Stomach (tissue), 19 donors: ENCODE measurements at places on chromosomes 13 and 19.
A peak's percentile ranks its signal among the peaks of the same experiment; 100 is the strongest.

DNA sequence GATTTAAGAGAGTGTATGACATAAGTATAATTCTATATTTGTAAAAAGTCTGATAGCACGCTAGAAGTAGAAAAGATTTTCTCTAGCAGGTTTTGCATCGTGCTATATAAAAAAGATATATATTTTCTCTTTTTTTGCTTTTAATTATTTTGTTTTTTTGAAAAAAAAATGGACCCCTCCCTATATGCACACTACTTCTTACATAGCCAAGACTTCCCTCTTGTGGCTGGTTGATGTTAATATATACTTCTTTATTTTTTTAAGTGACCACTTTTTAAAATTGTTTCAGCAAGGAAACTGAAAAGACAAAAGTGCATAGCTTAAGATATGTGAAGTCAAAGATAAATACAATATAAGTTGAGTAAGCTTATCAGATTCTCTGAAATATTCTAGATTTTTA lies 1202.8 kb downstream of the DIAPH3 start:
- DNase-seq, result no peak

GRCh38 chr19:52527956-52528351 lies 486 bp downstream of the ZNF808 start:
- peak; percentile 53 for DNase-seq

DNA sequence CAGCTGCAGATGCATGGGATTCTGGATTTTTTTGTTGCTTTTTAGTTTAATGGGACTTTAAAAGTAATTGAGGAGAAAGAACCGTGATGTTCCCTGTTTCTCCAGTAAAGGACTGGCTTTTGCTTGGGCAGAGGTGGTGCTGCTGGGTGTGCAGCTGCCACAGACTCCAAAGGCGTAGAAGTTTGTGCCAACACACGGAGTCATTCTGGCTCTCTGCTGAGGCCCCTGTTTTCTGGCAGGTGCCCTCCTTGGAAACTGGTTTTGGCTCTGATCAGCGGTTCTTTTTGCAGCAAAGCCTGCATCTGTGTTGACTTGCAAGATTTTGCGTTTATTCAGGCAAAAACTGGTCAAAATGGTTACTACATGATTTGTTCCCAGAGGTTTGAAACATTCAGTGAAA lies 16.0 kb upstream of the QTRT1 start:
- DNase-seq, result no peak

- no peak for DNase-seq
Observed at GRCh38 chr19:13526552-13526951, 20.3 kb upstream of the CACNA1A start.

DNA sequence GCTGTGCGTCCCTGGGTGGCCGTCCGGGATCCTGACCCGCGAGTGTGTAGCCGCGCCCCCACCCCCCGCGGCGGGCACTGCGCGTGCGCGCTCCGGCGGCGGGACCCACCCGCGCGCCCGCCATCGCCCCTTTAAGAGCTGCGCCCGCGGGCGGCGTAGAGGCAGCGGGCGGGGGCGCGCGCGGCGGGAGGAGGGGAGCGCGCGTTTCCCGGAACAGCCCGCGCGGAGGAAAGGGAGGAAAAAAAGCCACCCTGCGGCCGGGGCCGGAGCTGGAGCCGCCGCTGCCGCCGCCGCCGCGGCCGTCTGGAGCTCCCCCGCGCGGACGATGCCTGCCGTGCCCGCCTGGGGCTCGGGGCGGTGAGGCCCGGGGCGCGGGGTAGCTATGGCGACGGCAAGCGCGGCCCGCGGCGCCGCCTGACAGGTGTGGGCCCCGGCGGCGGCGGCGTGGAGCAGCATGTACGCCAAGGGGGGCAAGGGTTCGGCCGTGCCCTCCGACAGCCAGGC lies at the start of gene SSBP4:
Gene SSBP4 (plus strand): TSS at position 204 of the 504 bp plus-strand sequence. CDS start 251 bp downstream, at position 455.
- DNase-seq, result peak; percentile 93

GRCh38 chr13:29503041-29503837 lies 92.2 kb downstream of the SLC7A1 start:
- peak; percentile 47 for DNase-seq

GRCh38 chr13:110525328-110526319 lies 35.9 kb downstream of the RAB20 start:
- DNase-seq, result no peak

DNA sequence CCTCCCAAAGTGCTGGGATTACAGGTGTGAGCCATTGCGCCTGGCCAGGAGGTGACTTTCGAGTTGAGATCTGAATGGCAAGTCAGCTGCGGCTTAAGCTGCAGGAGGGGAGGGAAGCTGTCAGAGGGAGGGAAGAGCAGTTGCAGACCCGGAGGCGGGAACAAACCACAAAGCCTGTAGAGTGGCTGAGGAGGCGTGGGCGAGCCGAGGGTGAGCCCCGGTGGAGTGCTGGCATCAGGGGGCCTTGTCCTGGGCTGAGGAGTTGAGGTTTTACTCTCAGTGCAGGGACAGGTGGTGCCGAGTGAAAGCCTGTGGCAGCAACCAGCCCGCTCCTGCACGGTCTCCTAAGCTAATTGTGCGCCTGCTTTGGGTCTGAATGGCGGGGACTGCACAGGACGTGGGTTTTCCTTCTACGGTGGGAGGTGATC lies 24.2 kb downstream of the PPP1R37 start:
- no peak for DNase-seq

DNA sequence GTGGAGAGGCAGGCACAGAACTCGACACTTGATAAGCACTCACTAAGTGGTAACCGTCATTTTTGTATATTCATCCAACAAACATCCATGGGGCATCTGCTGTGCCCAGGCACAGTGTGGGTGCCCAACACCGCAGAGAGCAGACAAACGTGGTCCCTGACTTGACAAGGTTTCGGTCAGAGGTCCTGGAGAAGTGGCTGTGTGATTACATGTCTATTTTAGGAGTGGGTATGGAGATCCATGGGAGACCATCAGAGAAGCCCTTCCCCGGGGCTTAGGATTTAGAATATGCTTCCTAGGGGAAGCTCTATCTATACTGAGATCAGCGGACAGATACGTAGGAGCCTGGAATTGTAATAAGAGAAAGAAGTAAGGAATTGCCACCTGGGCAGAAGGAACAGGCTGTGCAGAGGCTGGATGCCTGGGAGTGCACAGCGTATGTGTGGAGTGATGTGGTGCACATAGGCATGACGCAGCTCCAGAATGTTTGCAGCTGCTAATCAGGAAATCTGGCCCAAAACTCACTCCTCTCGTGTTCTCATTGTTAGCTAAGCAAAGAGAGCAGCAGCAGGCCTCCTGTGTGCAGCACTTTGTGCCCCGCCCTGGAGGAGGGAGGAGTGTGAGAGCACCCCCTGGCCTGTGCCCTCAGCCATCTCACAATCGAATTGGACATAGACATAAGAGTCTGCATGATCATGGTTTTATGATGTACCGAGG lies 23.0 kb upstream of the IRS2 start:
- DNase-seq, result peak; percentile 39

- DNase-seq, result no peak
Observed at GRCh38 chr13:94784066-94784465, 71.7 kb upstream of the SOX21 start.

GRCh38 chr13:73596382-73596781 lies 537.6 kb downstream of the KLF5 start:
- DNase-seq, result no peak

- peak; percentile 39 for DNase-seq
Observed at GRCh38 chr19:8251025-8251472, 41.9 kb downstream of the CERS4 start.

GRCh38 chr19:23481043-23481442 lies 85.8 kb upstream of the ZNF91 start:
- DNase-seq, result no peak

DNA sequence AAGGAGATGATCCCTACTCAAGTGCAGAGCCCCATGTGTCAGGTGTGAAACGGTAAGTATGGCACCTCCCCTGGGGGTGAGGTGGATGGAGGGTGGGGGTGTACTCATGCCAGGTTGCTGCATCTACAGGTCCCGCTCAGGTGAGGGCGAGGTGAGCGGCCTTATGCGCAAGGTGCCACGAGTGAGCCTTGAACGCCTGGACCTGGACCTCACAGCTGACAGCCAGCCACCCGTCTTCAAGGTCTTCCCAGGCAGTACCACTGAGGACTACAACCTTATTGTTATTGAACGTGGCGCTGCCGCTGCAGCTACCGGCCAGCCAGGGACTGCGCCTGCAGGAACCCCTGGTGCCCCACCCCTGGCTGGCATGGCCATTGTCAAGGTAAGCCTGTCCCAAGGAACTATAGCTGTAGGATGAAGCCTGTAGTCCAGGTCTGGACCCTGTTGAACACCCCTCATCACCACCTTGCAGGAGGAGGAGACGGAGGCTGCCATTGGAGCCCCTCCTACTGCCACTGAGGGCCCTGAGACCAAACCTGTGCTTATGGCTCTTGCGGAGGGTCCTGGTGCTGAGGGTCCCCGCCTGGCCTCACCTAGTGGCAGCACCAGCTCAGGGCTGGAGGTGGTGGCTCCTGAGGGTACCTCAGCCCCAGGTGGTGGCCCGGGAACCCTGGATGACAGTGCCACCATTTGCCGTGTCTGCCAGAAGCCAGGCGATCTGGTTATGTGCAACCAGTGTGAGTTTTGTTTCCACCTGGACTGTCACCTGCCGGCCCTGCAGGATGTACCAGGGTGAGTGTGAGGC lies 5.2 kb downstream of the TRIM28 start:
- DNase-seq, result no peak

- DNase-seq, result no peak
Observed at GRCh38 chr19:7832781-7833180, 2.8 kb downstream of the EVI5L start.

- peak; percentile 53 for DNase-seq
Observed at GRCh38 chr13:96946709-96947311, 47.5 kb downstream of the OXGR1 start.

DNA sequence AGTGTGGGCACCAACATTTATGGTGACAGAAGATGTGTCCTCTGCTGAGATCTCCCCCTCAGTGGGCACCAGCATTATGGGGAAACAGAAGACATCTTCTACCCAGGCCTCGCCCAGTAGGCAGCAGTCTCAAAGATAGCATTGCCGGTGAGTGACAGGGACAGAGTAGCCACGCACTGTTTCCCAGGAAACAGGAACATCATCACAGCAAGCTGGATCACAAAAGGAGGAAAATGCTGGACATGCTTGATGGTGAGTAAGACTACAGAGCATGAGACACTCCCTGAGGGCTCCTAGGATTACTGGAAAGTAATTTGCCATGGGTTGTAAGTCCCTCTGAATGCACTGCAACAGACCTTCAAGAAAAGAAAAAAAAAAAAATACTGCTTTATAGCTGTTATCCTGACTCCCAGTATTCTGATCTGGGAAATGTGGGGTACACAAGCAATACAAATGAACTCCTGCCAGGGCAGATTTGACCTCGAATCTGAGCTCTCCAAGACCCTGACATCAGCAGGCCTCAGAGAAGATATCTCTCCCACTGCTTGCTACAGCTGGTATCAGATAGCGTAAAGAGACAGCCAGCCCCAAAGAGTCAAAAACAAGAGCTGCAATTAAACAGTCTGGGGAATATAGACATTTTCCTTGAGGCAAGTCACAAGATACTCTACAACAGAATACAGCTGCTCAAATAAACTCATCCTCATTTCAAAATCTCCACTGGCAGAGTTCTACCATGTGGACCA lies 180.4 kb downstream of the RBM26 start:
- no peak for DNase-seq

DNA sequence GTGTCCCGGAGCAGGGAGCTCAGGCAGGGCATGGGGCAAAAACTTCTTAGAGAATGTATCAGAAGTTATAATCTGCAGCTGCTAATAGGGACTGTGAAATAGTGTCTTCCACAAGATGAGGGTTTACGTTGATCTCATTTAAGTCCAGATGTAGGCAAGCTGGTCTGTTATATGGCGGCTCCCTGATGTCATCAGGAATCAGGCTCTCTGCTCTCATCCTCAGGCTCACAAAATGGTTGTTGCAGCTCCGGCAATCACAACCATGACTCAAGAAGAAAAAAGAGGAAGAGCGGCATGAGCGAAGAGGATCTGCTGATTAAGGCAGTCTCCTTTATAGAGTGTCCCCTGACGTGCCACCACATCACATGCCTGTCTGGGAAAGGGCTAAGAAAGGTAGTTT lies 191.3 kb downstream of the KLF5 start:
- DNase-seq, result no peak
